ENCODE measurements at places on chromosomes 5 and 9.
A peak's percentile ranks its signal among the peaks of the same experiment; 100 is the strongest.

GRCh38 chr9:87112656-87113055 is 165.3 kb upstream of the GAS1 start:
- no peak for DNase-seq

GRCh38 chr5:95050708-95051107 is 234.2 kb downstream of the MCTP1 start:
- DNase-seq = no peak

DNA sequence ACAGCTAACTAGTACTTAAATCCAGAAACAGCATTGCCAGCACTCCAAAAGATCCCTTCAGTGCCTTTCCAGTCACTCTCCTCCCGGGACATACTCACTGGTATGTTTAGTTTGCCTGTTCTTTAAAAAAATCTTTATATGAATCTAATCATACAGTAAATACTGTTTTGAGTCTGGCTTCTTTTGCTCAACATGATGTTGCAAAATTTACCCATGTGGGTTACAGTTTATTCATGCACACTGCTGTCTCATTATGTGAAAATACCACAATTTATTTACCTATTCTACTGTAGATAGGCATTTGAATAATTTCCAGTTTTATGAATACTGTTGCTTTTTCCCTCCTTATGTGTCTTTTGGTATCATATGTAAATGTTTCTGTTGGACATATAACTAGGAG is 13.5 kb downstream of the NDFIP1 start:
- DNase-seq = no peak

GRCh38 chr9:34629491-34629808 is 584 bp upstream of the ARID3C start:
- no peak for DNase-seq

DNA sequence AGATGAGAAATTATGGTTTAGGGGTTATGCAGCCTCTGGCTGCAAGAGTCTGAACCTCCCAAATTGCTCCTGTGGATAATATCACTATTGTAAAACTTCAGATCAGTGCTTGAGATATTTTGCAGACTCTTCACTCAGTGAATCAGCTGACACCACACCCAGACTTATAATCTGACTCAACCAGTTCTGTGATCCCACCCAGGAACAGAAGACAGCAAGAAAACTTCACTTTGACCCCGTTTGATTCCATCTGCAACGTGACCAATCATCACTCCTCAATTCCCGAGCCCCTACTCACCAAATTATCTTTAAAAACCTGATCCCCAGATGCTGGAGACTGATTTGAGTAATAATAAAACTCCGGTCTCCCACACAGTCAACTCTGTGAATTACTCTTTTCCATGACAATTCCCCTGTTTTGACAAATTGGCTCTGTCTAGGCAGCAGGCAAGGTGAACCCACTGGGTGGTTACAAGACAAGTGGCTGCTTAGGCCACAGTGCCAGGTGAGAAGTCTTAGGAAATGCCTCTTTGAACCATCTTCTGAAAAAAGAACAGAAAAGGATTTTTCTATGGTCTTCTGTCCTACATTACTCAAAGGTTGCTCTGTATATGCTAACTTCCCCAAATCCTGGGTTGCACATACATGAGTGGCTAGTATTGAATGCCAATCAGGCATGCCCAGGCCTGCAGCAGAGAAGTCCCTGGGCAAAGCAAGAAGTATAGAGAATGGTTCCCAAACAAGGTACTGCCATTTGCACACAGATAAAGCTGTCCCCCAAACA is 588.0 kb downstream of the PRELID2 start:
- no peak for DNase-seq

GRCh38 chr9:27771803-27772545 is 198.7 kb upstream of the C9orf72 start:
- no peak for DNase-seq

DNA sequence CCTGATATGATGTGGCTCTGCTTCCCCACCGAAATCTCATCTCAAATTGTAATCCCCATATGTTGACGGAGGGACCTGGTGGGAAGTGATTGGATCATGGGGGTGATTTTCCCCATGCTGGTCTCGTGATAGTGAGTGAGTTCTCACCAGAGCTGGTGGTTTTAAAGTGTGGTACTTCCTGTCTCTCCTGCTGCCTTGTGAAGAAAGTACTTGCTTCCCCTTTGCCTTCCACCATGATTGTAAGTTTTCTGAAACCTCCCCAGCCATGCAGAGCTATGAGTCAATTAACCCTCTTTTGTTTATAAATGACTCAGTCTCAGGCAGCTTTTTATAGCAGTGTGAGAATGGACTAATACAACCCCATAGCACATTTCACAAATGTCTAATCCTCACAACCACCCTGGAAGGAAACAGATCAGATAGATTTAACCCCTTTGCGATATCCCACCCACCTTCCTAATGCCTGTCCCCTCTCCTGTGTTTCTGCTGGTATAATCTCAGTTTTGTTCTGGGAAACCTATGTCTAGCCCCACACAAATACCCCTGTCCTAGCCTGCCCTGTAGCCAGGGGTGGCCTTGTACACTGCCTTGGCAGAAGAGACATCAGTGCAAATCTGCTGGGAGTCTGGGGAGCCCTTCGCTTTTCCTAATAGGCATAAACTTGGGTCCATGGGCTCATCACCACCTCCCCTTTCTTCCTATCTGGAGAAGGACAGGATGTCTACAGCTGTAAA is 157.0 kb upstream of the RAI14 start:
- no peak for DNase-seq

GRCh38 chr9:4287386-4287785 is 12.5 kb downstream of the GLIS3 start:
- no peak for DNase-seq

DNA sequence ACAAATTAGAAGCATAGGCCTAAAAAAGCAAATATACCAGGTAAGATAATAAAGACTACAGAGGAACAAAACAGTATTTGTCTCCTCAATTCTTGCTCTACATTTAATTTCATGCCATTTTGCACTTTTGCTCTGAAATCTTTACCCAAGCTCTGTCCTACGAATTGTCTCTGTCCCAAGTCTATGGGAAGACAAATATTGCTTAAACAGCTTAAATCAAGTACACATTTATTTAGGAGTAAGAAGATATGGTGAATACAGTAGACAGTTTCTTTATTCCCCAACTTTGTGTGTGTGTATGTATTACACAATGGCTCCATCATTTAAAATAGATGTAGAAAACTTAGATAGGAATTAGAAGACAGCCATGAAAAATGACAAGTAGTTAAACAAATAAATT is 163.5 kb upstream of the POU5F2 start:
- DNase-seq = no peak

DNA sequence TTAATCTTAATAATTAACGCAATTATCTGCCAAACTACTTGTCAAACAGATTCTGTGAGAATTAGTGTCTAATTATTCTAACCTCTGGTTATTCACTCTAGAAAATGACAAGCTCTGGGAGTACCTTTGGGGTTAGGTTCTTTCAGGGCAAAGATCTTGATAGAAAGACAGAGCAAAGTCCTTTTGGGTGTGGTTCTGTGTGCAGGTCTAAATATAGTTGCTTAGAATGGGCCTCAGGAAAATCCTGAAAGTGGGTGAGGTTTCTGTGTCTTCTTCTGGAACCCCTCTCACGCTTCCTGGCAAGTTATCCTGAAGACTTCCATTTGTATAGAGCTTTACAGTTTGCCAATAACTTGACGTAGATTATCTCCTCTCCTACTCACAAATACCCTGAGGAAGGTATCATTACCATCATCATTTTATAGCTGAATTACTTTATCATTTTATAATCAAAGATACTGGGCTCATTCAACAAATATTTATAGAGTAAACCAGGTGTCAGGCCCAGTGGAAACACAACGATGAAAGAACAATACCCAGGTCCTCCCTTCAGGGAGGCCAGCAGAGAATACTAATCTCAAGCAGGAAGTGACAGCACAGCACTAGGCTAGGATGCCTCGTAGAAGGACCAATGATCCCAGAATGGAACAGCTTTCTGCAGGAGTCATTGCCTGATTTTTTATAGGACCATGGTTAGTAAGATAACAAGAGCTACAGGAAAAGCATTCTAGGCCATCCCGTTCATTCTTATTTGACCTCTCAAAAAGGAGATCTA is 27.6 kb upstream of the LHFPL2 start:
- DNase-seq = no peak

DNA sequence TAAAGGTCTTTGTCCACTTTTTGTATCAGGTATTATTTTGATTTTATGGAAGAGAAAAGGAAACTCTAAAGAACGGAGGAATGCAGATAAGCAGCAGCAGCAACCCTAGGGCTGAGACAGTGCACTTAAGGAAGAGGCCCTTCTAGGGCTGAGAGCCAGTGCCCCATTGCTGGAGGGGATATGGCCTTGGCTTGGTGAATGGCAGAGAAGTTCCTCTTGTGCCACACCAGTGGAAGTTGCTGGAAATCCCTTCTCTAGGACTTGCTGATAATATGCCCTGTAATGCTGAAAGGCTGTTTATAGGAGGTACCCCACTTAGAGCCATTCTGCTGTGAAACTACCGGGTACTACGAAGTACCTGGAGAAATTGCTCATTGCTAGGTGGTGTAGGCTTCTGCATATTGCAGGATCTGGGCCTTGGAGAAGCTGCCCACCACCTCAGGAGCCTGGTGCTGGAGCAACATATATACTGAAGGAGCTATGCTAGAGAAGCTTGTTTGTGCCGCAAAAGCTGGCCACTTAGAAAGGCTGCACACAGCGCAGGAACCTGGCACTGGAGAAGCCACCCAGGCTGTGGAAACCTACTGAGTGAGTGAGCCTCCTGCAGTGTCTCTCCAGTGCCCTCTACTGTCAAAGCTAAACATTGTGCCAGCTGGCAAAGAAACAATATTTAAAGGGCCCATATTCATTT is 9.6 kb upstream of the UBTD2 start:
- peak; percentile 78 for DNase-seq

GRCh38 chr9:95268681-95269080 is 48.8 kb downstream of the FANCC start:
- peak; percentile 63 for DNase-seq

GRCh38 chr9:114350636-114351401 is 21.1 kb downstream of the ORM2 start:
- DNase-seq = no peak

- DNase-seq = peak; percentile 35
Measured at GRCh38 chr9:94657021-94657725, 17.9 kb upstream of the FBP1 start.

DNA sequence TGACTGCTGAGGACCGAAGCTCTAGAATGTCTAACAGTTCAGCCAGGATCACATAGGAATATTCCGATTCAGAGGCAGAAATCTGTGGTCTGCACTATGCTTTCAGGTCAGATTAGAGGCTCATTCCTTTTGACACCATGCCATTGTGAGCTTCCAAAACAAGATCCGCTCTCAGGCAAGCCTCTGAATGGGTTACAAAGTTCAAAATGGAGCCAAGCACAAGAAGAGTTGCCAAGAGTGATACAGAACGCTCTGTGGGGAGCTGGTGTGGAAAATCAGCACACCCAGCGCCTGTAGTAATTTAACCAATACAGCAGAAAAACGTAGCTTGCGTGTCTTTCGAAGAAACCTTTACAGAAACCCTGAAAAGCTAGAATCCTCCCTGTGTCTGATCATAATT is 33.3 kb upstream of the FAT2 start:
- no peak for DNase-seq

- DNase-seq = no peak
Measured at GRCh38 chr5:65926276-65926783, at the start of gene ERBIN. Gene ERBIN, plus strand, starts transcription at chr5:65926575. Its CDS starts 66,144 bp downstream, at chr5:65992719.

GRCh38 chr5:143182106-143182505 is 221.4 kb downstream of the NR3C1 start:
- no peak for DNase-seq

- no peak for DNase-seq
Measured at GRCh38 chr9:15856591-15856990, 303.7 kb downstream of the CCDC171 start.

DNA sequence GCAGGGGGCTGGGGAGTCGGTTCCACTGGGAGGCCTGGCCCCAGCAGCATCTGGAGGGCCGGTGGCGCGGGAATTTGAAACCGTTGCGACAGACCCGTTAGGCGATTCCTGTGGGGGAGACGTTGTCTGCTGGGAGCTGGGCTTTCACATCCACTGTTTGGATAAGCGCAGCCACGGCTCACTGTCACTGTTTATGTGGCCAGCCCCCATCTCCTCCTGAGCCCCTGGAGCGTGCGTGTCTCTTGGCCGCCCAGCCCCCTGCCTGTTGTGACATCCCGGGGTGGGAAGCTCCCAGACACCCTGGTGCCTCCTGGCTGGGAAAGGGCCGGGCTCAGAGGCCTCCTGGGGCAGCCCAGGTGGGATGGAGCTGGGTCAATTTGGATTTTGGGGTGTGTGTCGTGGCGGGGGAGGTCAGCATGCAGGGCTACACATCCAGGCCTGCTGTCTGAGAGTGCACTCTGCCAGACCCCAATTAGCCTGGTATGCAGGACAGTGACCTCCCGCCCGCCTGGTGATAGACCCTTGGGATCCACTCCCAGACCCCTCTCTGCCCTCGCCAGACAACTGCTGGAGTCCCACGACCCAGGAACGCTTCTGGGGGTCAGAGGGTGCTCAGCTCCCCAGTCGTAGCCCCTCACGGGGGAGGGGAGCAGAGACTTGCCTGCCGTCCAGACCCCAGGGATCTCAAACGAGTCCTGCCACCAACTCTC is 62.0 kb upstream of the RNU6ATAC start:
- peak; percentile 13 for DNase-seq

DNA sequence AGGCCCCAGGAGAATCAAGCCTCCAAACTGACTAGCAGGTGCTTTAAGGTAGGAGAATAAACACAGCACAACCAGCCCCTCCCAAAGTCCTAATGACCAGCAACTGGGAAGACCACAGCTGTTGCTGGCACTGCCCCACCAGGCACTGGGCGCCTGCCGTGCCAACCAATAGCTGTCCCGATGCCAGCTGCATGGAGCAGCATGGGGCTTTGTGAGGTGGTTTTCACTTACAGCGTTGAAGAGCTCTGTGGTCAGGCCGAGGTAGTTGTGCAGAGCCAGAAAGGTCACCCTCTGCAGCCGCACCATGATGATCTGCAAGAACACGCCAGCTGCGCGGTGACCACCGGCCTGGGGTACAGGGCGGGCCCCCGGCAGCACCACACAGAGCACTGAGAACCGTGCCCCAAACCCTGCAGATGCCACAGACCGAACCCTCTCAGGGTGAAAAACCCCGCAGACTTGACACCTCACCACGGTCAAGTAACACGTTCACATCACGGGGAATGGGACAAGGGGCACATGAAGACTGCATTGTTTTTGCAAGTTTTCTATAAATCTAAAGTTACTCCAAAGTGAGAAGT is 28.7 kb downstream of the PNPLA7 start:
- no peak for DNase-seq

GRCh38 chr9:100619194-100619593 is 41.3 kb downstream of the CAVIN4 start:
- no peak for DNase-seq

DNA sequence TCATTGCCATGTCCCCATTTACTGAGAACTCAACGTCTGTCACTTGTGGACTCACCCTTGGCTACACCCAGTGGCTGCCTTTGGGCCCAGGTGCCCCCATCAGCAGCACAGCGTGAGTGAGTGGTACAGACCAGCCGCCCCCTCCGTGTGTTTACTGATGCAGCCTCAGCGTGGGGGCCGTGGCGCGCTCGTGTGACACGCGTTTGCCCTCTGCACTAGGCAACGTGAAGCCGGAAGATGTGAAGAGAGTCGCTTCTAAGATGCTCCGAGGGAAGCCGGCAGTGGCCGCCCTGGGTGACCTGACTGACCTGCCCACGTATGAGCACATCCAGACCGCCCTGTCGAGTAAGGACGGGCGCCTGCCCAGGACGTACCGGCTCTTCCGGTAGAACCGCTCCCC is 12.4 kb downstream of the PMPCA start:
- no peak for DNase-seq

GRCh38 chr5:32223972-32224609 is 50.0 kb upstream of the GOLPH3 start:
- no peak for DNase-seq

All from NCI-H524 (cell line).